ENCODE measurements at places on chromosomes 1 and 21.
A peak's percentile ranks its signal among the peaks of the same experiment; 100 is the strongest.

DNA sequence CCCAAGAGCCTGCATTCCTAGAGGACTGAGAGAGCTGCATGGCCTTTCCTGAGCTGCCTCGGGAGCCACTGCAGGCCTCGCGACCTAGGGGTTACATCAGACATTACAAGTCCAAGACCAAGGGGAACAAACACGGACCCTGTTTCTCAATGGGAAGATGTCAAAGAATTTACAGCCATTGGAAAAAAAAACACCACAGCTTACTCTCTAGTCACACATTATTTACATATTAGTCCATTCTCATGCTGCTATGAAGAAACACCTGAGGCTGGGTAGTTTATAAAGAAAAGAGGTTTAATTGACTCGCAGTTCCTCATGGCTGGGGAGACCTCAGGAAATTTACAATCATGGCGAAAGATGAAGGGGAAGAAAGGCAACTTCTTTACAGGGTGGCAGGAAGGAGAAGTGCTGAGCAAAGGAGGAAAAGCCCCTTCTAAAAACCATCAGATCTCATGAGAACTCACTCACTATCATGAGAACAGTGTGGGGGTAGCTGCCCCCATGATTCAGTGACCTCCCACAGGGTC, 8.4 kb upstream of the PRMT2 start:
- DNase-seq: no peak

DNA sequence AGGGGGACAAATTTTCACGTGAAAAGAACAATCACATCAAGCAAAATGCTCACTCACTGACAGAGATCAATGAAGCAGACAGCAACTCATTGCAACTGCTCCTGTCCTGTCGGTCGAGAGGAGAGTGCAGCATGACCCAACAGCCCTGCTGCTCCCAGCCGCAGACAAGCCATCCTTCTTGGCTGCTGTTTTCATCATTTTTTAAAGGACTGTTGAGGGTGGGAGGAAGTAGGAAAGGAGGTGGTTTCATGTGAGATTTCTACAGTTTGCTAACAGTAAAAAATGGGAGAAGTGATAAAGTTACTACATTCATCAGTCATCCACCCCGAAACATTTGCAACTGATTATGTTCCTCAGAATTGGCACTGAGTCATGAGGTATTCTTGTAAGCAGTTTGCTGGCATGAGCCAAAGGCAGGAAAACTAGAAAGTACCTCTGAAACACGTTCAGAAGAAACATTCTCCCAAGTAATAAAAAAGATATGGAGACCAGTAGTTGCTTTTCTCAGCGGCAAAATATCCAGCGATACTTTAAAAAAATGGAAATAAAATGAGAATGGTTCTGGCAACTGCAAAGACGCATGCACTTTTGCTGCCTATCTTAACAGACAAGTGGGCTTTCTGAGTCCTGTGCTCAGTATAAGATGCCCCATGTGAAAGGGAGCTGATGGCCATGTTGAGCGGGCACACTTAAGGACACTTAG, 72.0 kb upstream of the CLDN14 start:
- no peak for DNase-seq

DNA sequence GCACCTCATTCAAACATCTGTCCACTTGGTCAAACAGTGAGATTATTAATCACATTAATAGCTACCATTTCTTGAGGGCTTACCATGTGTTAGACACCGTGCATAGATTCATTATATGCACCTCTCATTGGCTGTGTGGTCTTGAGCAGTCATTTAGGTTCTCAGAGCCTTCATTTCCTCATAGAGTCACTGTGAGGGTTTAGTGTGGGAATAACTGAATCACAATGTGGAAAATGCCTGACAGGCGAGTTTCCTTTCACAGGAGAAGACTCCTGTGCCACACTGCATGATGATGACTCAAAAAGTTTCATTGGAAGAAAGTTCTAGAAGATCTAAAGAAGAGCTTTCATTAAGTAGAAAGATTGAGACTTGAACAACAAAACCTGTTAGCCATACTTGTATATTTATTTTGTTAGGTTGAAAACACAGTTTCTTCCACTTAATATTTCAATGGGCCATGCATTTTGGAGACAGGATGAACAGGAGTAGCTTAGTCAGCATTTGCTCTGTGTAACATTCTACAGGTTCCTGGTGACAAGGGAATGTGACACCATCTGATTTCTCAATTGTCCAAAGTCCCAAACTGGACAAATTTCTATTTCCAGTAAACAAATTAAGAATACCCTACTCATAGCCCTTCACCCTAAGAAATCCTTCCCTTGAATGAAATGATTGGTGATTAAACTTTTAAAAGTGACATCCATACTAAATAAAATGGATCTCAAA, 45.7 kb downstream of the FYB2 start:
- DNase-seq: no peak

DNA sequence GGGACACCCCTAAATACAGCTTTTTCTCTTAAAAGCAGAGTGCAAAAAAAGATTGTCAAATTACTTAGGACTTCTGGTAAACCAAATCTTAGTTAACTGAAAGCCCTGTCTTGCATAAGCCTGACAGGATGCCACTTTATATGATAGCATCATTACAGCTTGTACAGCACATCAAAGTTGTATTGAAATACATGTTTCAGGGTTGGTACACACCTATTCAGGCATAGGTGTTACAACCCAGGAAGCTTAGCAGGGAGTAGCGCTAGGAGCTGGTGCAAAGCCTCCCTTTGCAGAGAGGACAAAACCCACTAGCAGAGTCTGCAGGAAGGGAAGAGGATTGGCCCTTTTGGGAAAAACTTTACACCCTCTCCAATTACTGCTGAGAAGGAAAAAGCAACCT, 258.9 kb upstream of the SGIP1 start:
- DNase-seq: no peak

GRCh38 chr1:15992582-15993500, 11.2 kb upstream of the SRARP start:
- DNase-seq: no peak

DNA sequence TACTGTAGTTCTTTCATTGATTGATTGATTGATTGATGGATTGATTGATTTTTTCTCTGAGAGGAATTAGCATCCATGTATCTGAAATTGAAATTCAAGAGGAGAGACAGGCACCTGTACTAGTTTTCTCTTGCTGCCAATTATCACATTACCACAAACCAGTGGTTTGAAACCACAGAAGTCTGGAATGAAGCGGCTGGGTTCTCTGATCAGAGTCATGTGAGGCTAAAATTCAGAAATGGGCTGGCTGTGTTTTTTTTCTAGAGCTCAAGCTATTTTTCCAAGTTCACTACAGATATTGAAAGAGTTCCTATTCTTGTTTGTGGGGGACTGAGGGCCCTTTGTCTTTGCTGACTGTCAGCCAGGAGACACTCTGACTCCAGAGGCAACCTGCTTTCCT, 10.0 kb downstream of the NBPF3 start:
- DNase-seq: no peak

DNA sequence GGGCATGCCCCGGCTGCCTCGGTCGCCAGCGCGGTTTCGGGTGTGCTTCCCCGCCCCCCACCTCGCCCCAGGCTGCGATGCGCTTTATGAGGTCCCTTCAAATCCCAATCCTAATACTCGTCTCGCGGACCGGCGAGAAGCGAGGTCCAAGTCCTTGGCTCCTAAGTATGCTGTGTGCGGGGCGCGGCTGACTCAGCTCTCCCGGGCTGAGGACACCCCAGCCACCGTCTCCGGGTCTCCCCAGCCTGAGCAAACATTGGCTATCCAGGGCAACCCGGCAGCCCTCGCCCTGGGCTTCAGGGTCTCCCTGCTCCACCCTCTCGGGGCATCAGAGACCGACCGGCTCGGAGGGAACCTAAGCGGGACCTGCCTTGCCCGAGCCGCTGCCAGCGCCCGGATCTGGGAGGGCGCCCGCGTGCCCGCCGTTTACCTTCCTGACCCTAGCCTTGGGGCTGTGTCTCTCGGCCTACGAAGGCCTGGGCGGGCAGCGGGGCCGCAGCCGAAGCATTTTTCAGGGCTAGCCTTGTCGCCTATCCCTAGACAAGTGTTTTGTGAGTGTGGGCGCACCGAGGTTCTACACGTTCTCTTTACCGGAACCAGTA, 1.2 kb downstream of the ITPKB start:
- DNase-seq: peak; percentile 92

DNA sequence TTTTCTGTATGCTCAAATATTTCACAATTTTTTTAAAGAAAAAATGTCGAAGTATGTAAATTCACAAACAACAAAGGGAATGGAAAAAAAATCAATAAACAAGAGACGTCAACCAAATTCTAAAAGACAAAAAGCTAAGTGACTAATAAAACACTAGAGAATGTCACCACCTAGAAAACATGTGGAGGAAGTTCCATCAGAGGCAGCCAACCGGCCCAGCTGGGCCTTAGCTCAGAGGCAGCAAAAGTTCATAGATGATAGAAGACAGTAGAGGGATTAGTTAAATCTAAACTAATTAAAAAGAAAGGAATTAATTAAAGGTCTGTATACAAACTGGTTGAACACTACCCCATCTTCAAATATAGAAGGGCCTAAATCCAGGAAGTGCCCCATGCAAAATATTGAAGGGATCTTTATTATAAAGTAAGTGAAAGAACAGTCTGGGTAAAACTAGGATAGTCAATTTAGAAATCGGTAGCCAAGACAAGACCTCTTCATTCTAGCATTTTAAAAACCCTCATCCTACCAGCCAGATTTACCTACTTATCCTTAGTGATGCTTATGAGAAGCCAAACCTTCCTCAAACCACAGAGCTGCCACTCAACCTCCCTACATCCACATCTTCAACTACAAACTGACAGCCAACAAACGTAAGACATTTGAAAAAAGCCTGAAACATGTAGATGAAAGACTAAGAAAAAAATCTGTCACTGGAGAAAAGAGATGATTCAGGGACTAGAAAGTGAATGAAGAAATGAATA, 23.7 kb downstream of the MRPL39 start:
- no peak for DNase-seq

- no peak for DNase-seq
These were observed 285.3 kb upstream of the VAMP3 start for GRCh38 chr1:7485826-7486225.

DNA sequence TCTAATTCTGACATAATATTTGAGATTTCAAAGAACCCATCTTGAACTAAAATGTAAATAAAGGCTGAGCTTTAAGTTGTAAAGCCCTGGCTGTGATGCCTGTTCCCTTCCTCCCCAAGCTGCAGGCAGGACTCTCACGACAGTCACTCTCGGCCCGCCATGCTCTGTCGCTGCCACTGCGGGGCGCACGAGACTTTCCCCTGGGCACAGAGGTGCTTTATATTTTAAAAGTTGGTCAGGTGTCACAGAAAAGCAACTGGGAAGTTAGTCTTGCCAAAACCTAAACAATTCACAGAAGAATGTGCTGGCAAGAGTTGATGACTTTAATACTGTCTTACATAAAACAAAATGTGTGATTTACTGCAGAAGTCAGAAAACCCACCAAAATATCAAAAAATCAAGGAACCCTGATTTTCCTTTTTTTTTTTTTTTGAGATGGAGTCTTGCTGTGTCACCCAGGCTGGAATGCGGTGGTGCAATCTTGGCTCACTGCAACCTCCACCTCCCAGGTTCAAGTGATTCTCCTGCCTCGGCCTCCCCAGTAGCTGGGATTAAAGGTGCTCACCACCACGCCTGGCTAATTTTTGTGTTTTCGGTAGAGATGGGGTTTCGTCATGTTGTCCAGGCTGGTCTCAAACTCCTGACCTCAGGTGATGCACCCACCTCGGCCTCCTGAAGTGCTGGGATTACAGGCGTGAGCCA, 10.7 kb downstream of the LRRC47 start:
- DNase-seq: no peak

- DNase-seq: no peak
These were observed 501.0 kb downstream of the SETD4 start for GRCh38 chr21:35559128-35559828.

GRCh38 chr21:45032332-45032731, 42.0 kb upstream of the ADARB1 start:
- no peak for DNase-seq

DNA sequence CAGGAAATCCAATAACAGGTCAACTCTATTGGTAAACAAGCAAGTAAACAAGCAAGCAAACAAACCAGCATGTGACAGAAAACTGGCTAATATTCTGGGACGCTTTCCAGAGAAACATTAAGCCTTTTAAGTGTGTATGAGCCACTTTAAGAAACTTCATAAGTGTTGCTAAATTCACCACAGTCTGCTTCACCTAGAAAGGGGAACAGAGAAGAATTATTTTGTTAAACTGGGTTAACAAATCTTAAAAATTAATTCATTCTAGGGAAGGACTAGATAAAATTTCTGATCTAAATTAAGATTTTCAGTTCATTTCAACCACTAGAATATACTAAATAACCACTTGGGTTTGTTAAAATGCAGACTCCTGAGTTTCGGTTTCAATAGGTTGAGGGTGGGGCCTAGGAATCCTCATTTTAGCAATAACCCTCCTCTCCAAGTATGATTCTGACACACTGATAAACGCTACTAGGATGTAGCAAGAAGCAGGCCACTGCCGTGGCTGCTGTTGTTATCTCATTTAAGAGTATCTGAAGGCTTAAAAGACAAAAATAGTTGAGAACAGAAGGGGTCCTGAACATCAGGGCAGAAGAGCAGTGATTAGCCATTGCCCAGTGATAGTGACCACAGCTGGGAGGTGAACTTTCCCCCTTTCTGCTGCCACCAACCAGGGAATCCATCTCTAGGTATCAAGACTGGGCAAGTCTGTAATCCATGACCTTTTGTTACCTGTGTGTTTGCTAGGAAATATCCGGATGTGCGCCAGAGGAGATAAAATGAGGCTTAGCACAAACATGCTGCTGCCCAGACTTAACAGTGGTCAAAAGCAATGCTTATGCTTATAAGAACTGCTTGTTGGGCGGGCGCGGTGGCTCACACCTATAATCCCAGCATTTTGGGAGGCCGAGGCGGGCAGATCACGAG, 11.2 kb downstream of the CREG1 start:
- no peak for DNase-seq

DNA sequence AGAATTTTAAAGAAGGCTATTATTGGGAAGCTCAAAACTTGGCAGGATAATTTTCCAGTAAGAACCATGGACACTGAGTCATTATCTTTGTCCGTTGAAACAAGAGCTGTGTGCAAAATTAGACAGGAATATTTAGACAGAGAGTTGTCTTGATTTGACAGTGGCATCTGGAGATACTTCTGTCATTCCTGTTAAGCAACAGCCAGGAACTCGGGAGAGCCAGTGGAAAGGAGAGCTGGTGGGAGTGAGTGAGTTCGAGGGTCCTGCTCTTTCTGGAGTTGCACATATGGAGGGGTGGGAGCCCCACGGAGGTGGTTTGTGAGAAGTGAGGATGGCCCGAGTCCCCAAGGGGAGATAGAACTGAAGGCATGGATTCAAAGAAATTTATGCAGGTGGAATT, 3.1 kb downstream of the COQ8A start:
- no peak for DNase-seq

- no peak for DNase-seq
These were observed 16.4 kb upstream of the ATP1A1 start for GRCh38 chr1:116356673-116357072.

- DNase-seq: no peak
These were observed 12.1 kb downstream of the C8A start for GRCh38 chr1:56866656-56867055.

GRCh38 chr21:24222676-24223075, 1384.6 kb downstream of the MRPL39 start:
- DNase-seq: no peak

DNA sequence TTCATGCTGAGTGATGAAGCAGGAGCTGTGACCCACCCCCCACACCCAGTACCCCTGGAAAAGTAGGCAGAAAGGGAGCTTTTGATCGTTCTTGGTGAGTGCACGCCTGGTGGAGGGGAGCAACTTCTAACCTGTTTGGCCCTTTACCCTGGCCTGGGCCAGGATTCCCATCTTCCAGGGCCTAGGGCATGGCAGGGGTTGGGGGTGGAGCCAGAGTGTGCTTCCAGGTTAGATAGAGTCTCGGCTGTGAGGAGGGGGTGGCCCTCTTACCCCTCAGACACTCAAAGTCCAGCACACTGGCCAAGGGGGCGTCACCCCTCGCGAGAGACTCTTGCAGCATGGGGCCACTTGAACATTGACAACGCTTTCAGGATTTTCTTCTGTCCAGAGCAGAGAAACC, 236.6 kb downstream of the GRIK3 start:
- DNase-seq: no peak

Data from lower leg skin (tissue), 4 donors.